ENCODE measurements at places on chromosomes 11 and 22. TPM values are rescaled to one million over a fixed set of nuclear protein-coding genes. Genes with fewer than 3 reads are reported as not detected.

GRCh38 chr22:19855504-19856409, 1.1 kb upstream of the GNB1L start:
- DNase-seq = peak; percentile 48

GRCh38 chr11:86781546-86781945, 18.8 kb upstream of the PRSS23 start:
- DNase-seq = no peak

DNA sequence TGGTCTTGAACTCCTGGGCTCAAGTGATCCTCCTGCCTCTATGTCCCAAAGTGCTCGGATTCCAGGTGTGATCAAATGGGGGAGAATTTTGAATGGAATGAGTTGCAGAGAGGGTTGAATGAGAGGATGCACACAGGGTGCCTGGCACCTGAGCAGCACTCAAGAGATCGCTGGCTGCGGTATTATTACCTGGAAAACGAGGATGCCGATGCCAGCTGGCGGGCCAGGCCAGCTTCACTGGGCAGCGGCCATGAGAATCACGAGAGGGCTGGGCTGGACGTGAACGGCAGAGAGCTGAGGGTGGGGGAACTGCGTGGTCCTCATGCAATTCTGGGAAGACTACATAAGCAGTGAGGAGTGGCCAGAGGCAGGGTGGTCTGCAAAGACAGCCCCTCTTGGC, 2.9 kb downstream of the MGAT3 start:
- DNase-seq = no peak

- DNase-seq = no peak
These were observed 37.3 kb downstream of the PIWIL4 start for GRCh38 chr11:94604482-94604881.

DNA sequence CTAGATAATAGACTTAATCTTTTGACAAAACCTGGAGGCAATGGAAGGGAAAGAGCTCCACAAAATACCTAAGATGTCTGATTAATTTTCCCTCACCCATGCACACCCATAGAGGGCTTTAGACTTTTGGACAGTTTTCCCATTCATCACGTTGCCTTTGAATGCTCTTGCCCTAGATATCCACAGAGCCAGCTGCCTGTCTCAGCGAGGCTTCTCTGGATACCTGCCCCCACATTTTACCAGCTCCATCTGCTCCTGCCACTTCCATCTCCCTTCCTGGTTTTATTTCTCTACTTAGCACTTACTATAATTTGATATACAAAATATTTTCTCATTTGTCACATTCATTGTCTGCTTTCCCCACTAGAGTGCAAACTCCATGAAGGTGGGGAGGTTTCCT, 136.8 kb downstream of the FDX1 start:
- DNase-seq = no peak

GRCh38 chr11:22677153-22677903, 10.9 kb downstream of the GAS2 start:
- DNase-seq = no peak

- DNase-seq = no peak
These were observed 439.2 kb downstream of the DLG2 start for GRCh38 chr11:85187992-85188391.

DNA sequence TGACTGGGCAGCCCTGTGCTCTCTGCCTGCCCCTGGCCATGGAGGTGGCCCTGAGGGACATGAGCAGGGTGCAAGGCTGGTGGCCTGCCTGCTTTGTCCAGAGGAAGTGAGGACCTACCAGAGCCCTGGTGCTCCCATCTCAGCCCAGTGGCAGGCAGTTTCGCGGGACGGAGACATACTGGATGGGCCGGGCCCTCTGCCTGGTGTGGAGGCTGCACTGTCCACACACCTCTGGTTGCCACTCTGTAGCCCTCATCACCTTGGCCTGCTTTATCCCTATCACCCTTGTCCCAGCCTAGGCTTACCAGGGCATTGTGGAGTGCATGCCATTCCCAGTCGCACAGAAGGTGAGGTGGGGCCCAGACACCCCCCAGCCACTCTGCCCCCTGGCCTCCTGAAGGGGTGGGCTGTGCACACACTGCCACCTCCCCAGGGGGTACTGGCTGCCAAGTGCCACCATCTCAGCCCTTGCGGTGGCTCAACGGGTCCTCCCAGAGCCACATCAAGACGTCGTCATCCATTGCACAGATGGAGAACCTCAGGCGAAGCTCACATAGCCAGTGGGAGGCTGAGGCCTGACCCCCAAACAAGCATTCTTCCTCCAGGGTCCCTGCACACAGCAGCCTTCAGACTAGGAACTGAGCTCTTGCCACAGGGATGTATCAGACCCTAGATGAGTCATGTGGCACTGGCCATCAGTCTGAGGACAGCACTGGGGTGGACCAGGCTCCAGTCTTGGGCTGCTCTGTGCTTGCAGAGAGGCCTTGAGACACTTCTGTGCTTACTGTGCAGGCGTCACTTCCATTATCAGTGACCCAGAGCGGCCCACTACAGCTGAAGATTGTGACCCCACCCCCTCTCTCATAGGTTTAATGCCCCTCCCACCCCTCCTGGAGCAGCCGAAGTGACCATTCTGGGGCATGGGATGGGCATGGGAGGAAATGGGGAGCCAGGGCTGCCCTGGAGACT, 176.1 kb downstream of the IGLL1 start:
- DNase-seq = no peak

DNA sequence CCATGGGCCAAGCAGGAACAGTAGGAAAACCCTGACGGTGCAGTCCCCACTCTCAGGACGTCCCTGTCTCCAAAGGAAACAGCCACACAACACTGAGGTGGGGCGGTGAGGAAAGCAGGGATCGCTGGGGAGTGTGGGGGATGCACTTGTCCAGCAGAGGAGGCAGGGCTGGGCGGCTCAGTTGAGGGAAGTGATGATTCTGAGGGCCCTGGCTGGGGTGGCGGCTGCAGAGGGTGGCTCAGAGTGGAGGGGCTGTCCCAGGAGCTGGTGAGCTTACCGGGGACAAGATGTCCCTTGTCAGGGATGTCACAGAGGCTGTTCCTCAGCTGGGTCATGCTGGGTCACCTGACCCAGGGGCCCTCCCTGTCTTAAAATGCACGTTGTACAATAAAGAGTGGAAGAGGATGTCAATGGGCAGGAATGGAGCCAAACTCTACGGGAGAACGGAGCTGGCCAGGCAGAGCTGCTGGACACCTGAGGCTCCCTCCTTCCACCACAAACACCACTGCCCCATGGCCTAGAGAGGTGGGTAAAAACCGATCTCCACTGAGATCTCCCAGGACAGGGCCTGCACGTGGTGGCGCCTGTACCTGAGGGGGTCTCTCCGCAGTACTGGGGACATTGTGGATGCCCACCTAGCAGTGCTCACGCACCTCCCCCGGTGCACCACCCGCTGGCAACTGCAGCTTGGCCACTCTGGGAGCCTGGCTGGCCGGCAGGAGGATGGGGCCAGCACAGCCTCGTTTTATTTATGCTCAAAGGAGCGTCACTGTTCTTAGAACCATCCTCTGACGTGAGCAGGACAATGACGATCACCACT, 9.7 kb upstream of the EFCAB6 start:
- no peak for DNase-seq

DNA sequence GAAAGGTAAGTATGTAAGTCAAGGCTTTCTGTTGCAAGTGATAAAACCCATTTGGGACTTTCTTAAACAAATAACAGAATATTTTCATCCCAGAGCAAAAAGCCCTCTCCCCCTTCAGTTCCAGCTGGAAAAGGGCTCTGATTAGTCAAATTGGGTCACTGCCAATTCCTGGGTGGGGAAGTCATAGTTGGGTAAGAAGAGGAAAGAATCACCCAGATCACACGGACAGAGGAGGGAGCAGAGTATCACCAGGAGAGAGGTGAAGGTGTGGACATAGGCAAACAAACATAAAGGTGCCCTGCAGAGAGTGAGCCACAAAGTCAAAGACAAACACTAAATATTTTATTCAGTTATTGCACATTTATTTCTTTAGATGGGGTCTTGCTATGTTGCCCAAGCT, 36.3 kb upstream of the SORL1 start:
- DNase-seq = no peak

DNA sequence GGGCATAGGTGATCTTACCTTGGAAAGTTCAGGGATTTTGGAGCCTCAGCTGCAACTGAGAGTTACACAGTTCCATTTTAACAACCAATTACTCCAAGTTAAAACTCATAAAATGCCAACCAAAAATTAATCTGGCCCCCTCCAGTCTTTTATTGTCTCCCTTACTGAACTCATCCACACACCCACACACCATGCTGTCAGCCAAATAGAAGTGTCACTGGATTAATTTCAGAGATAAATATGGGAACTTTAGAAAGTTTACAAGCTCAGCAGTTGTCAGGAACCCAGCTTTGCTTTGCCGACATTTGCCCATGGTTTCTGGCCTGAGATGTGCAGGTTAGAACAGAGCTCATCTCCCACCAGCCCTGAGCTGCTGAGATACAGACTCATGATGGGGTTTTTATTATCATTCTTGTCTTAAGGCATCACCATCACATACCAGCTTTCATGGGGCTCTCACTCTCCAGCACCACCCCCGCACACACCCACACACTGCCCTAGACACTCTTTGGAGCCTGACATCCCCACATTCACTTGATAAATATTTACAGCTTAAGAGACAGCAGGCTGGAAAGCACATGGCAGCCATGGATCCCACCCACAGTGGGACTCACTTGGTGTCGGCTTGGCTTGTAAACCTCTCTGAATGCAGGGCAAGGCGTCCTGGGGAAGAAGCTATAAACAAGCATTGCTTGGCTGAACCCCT, 23.7 kb upstream of the CTR9 start:
- DNase-seq = no peak

GRCh38 chr11:117706322-117706814, 90.6 kb downstream of the DSCAML1 start:
- DNase-seq = no peak

GRCh38 chr11:73176145-73176873, 34.2 kb upstream of the FCHSD2 start:
- DNase-seq = no peak

GRCh38 chr11:17393472-17393871, 5.0 kb upstream of the KCNJ11 start:
- DNase-seq = no peak

DNA sequence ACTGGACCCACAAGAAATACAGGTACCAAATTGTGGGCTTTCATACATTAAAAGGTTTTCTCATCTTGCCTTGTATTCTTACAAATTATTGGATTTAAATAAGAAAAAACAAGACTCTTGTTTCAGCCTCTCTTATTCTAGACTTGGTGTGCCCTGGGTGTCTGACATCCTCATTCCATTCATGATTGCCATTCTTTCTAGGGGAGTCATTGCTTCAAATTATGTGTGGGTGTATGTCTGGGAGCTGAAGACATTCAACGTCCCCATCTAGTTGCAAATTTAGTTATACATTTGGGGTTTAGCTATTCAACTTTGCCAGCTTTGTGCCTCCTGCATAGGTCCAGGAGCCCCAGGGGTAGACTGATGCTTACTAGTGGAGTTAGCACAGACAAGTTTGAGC, 18.1 kb downstream of the MAML2 start:
- DNase-seq = no peak

NRIP3 gene
- 1.9 TPM for total RNA-seq

TOP3B gene
- 39.3 TPM for total RNA-seq
